Activated CD8-positive, alpha-beta T cell treated with anti-CD3 and anti-CD28 coated beads, Interleukin-2, amount 10 ng/mL, durations not matched to agents 7 days and 5 days (primary cell): ENCODE measurements at places on chromosomes 7 and 10. TPM values are rescaled to one million over a fixed set of nuclear protein-coding genes. Genes with fewer than 3 reads are reported as not detected.

- no peak for DNase-seq
These were observed 473 bp downstream of the PPP1R9A start for GRCh38 chr7:94907811-94908322.

GRCh38 chr7:101287032-101287431 is 34.6 kb downstream of the IFT22 start:
- no peak for DNase-seq

The OR9A2 gene
- total RNA-seq: not detected

DNA sequence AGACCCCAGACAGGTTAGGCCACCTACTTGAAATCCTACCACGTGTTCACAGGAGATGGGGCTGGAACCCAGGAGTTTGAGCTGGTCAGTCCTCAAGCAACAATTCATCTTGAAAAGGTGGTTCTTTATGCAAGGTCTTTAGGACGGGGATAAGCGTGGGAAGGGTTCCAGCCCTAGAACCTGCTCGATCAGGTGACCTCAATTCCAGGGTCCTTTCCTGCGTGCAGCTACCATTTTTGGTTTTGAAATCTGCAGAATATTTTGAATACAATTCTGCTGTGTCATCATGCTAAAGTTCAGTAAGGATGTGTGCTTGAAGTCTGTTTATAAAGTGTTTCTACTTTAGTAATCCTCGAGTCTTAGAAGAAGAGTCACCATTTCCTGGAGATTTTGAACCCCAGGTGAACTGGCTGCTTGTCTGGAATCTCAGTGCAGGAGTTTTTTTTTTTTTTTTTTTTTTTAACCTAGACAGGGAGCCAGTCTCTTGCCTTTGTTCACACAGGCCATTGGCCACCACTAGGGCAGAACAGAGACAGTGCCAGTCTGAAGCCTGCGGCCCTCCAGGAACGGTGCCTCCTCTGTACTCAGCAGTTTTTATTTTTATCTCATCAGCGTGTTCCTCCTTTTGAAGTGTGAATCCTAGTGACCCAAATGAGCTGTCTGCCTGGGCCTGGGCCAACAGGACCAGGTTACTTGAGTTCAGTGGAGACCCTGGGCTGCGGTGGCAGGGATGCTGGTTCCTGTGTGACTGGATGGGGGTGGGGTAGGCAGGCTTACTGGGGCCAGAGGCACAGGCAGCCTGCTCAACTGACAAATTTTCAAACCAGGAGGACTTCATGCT is 54.6 kb downstream of the EEPD1 start:
- DNase-seq: no peak

- DNase-seq: no peak
These were observed 54.7 kb downstream of the PWWP2B start for GRCh38 chr10:132451506-132452215.

DNA sequence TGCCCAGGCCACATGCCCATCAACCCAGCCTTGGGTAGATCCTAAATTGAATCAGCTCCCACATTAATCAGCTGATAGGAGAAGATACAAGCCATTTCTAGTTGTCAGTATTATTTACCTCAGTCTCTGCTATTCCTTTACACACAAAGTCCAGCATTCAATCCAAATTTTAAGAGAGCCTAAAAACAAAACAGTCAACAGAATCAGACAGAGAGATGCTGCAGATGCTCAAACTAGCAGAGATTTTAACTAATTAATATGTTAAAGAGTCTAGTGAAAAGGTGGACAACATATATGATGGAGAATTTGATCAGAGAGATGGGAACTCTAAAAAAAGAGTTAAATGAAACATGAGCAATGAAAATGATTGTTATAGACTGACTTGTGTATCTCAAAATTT is 14.4 kb upstream of the IL15RA start:
- no peak for DNase-seq

DNA sequence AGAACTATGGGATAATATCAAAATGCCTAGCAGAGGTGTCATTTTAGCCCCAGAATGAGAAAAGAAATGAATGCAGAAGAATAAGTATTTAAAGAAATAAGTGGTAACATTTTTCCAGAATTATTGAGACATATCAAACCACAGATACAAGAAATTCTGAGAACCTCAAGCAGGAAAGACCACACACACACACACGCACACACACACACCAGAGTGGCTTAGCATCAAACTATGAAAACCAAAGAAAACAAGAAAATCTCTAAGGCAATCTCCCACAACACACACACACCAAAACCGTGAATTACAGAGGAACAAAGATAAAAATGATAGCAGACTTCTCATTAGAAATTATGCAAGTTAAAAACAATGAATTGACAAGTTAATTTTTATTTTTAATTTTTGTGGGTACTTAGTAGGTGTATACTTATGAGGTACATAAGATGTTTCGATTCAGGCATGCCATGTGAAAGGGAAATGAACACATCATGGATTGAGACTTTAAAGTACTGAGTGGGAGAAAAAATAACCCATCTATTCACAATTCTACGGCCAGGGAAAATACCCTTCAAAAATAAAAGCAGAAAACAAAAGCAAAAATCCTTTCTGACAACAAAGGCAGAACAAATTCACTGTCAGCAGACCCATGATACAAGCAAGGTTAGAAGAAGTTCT is 14.6 kb downstream of the PPIF start:
- no peak for DNase-seq

The TMEM178B gene
- total RNA-seq: 0.05 TPM
